ENCODE measurements at places on chromosomes 3 and 15. TPM values are rescaled to one million over a fixed set of nuclear protein-coding genes. Genes with fewer than 3 reads are reported as not detected.

The SCN5A gene
- total RNA-seq, result 0.16 TPM

The AP3B2 gene
- total RNA-seq, result not detected

The ATP8B4 gene
- 0.49 TPM for total RNA-seq

The OR5AC2 gene
- total RNA-seq, result not detected

The TMCO5A gene
- total RNA-seq, result not detected

The VGLL3 gene
- total RNA-seq, result 74.9 TPM

The CDHR4 gene
- not detected for total RNA-seq

The SLC12A8 gene
- 3.4 TPM for total RNA-seq

The PRR20G gene
- not detected for total RNA-seq

The TNFSF10 gene
- 0.36 TPM for total RNA-seq

The SOX14 gene
- not detected for total RNA-seq

The SAMMSON gene
- not detected for total RNA-seq

The SAMD7 gene
- not detected for total RNA-seq

The SERINC4 gene
- total RNA-seq, result not detected

The FAM162A gene
- 48.9 TPM for total RNA-seq

The GTF2A2 gene
- total RNA-seq, result 26.6 TPM

The EOGT gene
- 30.1 TPM for total RNA-seq

The MYO5C gene
- total RNA-seq, result not detected

The CSK gene
- total RNA-seq, result 9.9 TPM

The LMAN1L gene
- total RNA-seq, result not detected

The TGM5 gene
- not detected for total RNA-seq

The RAB7A gene
- 57.8 TPM for total RNA-seq

The NEK10 gene
- total RNA-seq, result 2.4 TPM

The PLA2G4F gene
- not detected for total RNA-seq

The MTFMT gene
- total RNA-seq, result 19.0 TPM

The B3GALNT1 gene
- total RNA-seq, result 5.8 TPM

The SKIC8 gene
- total RNA-seq, result 71.1 TPM

The WNT5A gene
- total RNA-seq, result 14.6 TPM

The KNG1 gene
- total RNA-seq, result not detected

The FEZF2 gene
- not detected for total RNA-seq

The PFKFB4 gene
- 35.4 TPM for total RNA-seq

The PXK gene
- total RNA-seq, result 21.9 TPM

The CPEB1 gene
- 0.72 TPM for total RNA-seq

The ACKR4 gene
- total RNA-seq, result 1.5 TPM

The ZNF197 gene
- 10.5 TPM for total RNA-seq

The SLC6A20 gene
- not detected for total RNA-seq

The GPR171 gene
- not detected for total RNA-seq
